ENCODE measurements at places on chromosomes 3 and 15.

GRCh38 chr15:55290528-55291057 lies 980 bp upstream of the RAB27A start:
- peak; percentile 77 for DNase-seq

- DNase-seq, result no peak
Measured at GRCh38 chr3:29536016-29536758, 255.3 kb downstream of the RBMS3 start.

DNA sequence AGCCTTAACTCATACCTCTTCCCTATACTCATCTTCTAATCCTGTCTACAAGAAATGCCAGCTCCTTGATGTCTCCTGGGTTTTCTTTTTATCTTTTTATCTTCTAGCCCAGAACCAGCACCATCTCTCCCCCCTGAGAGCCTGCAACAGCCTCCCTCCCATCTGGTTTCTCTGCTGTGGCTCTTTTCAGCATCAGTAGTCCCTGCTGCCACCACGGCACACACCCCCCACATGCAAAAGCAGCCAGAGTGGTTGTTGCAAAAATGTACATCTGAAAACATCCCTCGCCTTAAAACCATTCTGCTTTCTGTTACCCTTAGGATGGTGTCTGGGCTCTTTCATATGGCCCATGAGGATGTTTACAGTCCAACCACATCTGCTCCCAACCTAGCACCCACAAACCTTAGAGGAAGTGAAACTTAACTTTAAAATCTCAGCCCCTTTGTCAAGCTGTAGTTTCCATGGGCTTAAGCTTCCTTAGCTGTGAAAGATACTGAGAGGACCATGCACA lies 775 bp downstream of the TTC21A start:
- no peak for DNase-seq

- DNase-seq, result no peak
Measured at GRCh38 chr15:67300266-67301025, 45.9 kb downstream of the IQCH start.

- DNase-seq, result no peak
Measured at GRCh38 chr3:10226293-10226692, 22.0 kb upstream of the TATDN2 start.

- DNase-seq, result no peak
Measured at GRCh38 chr3:10568549-10568948, 63.2 kb upstream of the ATP2B2 start.

GRCh38 chr15:79381593-79381992 lies 50.5 kb upstream of the MINAR1 start:
- no peak for DNase-seq

GRCh38 chr3:122691195-122691594 lies 10.6 kb downstream of the PARP14 start:
- DNase-seq, result no peak

GRCh38 chr15:50051811-50052419 lies 67.1 kb downstream of the ATP8B4 start:
- peak; percentile 20 for DNase-seq

DNA sequence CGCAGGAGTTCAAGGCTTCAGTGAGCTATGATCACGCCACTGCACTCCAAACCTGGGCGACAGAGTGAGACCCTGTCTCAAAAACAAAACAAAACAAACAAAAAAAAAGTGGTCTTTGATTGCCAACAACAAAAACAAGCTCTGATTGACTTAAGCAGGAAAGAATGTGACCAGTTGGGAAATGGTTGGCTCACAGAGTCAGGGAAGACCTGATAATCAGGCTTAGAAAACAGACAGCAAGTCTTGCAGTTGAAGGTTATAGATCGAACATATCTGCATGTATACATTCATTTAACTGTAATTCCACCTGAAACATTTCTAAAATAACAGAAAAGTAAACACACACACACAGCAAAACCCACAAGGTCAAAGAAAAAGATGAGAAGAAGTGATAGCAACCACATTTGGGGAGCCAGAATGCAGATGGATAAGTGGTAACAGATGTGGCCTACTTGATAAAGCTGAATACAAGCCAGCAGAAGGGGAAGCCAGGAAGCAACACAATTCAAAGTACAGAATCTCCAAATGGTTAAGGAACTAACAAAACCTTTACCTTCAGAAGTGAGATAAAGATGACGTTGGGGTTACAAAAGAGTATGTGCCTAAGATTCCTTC lies 699.9 kb upstream of the ZNF385D start:
- DNase-seq, result no peak

DNA sequence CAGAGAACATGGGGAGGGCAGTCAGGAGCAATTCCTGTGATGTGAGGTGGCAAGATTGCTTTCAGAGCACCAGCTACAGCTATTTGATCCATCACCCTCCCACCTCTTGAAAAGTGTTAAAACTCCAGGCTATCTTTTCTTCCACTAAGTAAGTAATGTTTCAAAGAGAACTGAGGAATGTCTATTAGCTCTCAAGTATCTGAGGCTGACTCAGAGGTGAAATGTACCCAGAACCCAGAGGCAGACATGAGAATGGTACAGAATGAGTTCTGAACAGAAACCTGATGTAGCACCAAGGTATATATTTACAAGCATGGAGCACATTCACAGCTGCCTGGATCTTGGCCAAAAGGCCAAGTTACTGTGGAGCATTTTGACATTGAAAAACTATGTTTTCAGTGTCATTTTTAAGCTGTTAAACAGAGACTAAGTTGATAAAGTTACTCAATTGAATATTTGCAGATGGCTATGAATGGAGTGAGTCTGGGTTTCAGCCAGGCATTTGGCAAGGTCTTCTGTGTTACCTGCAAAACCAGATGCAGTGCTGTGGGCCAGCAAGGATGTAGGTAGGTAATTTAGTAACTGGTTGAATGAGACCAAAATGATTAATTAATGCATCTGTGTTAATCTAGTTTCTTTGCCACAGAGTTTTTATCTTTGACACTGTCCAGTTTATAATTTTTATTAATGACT lies 227.7 kb upstream of the CD96 start:
- no peak for DNase-seq

- no peak for DNase-seq
Measured at GRCh38 chr3:59451800-59452746, 402.2 kb upstream of the CFAP20DC start.

DNA sequence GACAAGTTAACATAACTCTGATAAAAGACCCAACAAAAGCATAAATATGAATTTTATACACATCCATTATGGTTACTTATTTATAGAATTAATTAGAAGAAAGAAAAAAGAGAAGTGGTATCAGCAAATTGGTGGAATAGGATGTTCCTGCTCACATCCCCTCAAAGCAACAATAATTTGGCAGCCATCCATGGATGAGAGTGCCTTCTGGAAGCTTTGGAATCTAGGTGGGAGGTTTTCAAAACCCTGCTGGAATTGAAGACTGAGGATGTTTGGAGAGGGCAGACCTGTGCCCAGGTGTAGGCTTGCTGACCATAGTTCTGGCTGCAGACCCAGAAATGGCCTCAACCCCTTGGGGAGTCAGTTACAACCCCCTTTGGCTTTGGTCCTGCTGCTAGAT lies 91.2 kb downstream of the EDEM1 start:
- DNase-seq, result no peak

GRCh38 chr15:23734862-23735261 lies 47.8 kb upstream of the NDN start:
- DNase-seq, result no peak

DNA sequence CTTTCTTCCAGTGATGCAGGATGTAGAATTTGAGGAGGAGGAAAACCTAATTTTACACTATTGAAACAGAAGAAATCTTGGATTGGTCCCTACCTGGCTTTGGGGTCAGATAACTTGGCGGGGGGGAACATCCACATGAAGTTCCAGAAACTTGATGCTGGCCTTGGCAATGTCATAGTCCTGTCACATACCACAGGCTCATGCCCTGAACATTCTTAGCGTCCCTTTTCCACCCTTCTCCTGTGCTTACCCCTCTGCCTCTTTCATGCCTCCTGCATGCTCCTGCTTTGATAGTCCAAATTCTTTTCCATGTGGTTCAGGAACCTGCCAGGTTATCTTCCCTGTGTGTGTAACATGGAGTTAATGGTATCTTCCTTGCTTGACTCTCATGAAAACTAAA lies 110.6 kb downstream of the UNC13C start:
- no peak for DNase-seq

DNA sequence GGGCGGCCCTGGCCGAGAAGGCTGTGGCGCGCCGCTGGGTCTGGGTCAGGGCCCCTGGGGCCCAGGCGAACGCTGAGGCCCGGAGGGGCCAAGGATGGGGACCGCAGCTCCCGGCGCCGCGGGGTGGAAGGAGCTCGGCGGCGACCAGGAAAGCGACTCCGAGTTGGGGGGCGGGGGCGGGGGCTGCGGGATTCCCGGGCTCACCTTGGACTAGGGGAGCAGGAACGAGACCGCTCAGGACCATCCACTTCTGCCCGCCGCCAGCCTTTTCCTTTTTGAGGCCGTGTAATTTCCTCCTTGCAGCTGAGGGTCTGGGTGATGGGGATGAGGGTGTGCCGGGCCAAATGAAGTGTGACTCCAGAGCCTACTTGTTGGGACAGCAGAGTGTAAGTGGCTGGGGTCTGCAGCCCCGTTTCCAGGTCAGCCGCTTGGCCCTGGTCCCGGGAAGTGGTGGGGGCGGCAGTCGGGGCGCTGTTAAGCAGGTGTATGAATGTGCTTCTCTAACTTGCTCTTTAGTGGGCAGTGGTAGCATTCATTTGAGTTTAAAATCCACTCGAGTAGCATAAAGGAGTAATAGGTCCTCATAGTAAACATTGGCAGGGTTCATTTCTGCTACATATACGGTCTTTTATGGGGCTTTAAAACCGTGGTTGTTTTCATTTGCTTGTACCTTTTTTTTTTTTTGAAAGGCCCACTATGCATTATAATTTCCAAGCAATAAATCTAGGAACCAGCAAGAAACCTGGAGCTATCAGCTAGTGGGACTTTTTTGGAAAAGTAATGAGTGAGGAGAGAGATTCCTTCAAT lies 717 bp downstream of the PXK start:
- no peak for DNase-seq

- DNase-seq, result no peak
Measured at GRCh38 chr3:161854232-161854771, 357.7 kb downstream of the OTOL1 start.

GRCh38 chr3:159879146-159879545 lies 109.5 kb upstream of the IL12A start:
- DNase-seq, result no peak

DNA sequence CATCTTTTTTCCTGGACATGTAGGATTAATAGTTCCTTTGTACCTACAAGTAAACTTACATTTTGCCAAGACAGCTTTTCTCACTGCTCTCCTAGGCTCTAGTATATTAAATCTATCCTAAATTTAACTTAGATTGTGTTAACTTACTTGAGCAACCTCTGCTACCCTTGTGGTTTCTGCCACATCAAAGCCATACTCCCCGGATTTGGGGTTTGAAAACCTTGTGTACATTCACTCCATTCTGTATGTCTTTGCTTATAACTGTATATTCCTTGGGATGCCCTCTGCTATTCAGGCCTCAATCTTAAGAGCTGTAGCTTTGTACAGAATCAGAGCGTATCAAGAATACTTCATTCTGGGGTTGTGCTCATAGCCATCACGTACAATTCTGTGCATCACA lies 60.4 kb downstream of the ARIH1 start:
- no peak for DNase-seq

GRCh38 chr15:40914486-40914885 lies 14.7 kb upstream of the DLL4 start:
- DNase-seq, result no peak

DNA sequence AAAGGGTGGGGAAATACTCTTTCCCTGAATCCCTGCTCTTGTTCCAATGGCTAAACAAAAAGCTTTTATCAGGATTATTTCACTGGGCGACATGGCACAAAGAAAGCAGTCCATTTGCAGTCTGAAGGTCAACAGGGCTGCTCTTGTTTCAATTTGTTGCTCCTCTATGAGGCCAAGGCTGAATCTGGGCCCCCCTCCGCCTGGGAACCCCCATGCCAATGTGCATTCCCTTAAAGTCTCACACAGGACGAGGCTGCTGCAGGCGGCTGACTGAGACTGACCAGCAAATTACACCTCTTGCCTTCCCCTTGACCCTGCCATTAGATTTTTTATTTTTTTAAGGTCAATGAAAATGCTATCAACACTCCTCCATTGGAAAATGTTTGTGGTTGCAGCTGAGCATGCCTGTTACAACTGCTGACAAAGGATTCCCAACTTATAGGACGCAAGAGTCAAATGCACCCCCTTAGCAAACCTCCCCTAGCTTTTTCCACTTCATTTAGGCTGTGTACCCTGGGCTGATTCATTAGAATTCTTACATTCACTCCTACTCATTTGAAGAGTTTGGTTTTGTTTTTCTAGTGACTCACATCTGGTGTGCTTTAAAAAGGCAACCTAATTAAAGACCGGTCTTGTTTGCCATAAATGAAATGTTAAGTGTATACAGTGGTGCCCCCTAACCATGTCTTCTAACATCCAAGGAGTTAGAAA lies 60.8 kb upstream of the ARHGEF3 start:
- peak; percentile 63 for DNase-seq

DNA sequence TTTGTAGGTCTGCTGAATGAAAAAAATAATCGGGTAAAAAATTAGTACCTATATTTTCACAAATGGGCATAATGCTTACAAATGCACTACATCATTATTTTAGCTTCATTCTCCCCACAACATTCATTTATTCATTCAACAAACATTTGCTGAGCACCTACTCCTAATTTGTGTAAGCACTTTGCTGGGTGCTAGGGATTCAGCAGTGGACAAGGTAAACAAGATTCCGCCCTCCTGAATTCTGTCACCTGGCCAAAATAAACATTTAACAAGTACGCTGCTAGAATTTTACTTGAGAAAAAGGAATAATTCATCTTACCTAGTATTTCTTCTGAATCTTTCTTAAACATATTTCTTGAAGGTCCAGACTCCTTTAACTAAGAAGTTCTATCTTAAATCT lies 72.1 kb downstream of the TIGIT start:
- DNase-seq, result no peak

DNA sequence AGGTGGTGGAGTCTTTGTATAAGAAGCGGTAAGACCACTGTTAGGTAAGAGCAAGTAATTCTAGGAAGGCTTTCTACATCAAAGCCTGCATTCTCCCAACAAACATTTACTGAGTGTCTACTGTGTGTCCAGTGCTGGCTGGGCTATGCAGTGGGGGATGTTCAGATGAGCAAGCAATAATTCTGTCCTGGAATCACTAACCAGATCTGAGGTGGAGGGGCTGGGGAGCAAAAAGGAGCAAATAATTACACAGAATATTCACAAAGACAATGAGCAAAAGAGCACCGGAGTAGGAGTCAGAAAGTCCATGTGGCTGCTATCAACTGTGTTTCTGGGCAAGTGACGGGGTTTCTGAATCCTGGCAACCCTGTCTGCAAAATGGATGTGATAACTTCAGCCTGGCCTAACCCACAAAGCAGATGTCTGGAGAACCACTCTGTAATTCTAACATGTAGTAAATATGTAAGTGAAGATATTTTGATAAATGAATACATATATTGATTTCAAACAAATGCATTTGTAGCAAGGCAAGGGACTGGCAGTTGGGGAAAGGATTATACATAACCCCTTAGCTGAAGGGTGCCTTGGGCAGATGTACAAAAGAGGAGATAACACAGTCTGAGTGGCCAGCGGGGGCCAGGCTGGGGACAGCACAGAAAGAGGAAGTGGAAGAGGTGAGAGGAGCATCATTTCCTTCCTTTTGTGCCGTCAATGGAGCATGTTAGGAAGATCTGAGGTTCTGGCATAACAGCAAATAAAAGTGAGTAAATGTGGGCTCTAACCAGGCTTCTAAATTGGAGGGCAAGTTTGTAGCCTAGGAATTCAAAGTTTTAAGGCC lies 28.8 kb downstream of the CYP8B1 start:
- DNase-seq, result no peak

Measured in hypothalamus (tissue), 51 donors.